Posterior cingulate gyrus (tissue), 11 donors: ENCODE measurements at places on chromosomes 12 and 14.

DNA sequence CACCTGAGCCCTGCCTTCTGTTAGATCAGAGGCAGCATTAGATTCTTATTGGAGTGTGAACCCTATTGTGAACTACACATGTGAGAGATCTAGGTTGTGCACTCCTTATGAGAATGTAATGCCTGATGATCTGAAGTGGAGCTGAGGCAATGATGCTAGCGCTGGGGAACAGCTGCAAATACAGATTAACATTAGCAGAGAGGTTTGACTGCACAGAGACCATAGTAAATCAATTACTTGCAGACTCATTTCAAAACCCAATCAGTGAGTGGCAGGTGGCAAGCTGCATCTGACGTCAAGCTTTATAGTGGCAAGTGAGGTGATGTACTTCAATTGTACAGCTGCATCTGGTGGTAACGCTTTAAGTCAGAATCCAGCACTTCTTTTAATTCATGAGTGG is 141.6 kb downstream of the GPHN start:
- no peak for DNase-seq

GRCh38 chr14:92928258-92928629 is 5.3 kb downstream of the CHGA start:
- DNase-seq, result peak; percentile 28

GRCh38 chr12:93589081-93589480 is 16.6 kb downstream of the SOCS2 start:
- no peak for DNase-seq

DNA sequence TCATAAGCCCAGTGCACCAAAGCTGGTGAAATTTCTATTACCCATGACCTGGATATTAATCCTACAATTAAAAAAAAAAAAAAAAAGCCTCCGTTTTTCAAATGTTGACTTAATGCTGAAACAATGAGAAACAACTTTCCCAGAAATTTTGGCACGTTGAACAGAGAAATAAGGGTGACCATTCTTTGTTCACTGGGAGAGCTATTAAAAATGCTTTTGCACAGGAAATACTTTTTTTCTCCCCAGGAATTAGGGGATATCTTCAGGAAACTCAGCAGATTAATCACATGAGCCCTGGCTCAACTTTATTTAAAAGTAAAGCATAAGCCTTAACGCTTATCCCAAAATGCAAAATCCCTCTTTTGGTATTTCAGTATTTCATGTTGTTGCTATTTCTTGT is 54.8 kb upstream of the FLRT2 start:
- no peak for DNase-seq

DNA sequence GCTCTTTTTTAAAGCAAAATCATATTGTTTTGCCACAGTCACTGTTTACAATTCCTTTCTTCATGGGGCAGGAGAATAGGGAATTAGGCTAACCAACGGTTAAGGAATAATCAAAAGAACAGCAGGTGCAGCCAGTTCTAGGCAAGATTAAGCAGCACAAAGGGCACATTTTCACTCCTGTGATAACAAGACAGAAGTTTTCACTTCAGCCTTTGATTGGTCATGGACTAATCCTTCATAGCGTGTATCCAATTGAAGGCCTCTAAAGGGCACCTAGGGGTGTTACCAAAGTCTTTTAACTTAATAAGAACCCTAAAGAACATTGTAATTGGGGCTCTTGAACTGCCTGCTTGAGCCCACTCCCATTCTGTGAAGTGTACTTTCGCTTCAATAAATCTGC is 206.9 kb upstream of the AMIGO2 start:
- DNase-seq, result no peak

DNA sequence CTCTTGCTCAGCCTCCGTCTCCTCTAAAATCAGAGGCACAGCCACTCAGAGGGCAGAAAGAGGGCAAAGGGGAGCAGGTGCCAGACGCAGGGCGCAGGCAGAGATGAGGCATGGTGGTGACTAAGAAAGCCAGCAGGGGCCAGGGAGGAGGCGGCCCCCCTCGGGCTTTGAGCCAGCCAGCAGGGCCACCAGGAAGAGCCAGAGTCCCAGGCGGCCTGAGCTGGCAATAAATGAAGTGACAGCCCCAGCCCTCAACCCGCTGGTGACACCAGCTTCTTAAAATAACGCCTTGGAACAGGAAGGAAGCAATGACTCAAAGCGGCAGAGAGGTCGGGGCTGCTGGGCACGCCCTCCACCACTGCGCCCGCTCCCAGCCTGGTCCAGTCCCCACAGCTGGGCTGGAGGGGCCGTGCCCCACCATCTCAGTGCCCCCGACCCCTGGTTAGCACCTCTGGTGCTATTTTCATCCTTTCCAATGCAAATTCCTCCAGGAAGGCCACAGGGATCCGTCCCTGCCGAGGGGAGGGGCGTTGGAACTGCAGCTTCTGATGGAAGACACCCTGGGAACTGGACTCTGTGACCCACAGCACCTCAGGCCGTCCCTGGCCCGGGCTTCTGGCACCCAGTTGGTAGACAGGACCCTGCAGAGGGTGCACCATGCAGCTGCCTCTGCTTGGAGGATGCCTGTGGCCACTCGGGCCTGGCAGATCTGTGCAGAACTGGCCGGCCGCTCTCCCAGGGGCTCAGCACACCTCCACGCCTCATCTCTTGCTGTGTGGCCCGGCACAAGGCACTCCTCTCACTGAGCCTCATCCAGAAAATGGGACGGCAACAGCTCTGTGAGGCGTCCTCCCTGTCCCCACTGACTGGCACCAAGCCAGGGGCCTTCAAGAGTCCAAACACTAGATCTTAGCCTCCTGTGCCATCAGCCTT is 113.7 kb downstream of the NCOR2 start:
- no peak for DNase-seq

DNA sequence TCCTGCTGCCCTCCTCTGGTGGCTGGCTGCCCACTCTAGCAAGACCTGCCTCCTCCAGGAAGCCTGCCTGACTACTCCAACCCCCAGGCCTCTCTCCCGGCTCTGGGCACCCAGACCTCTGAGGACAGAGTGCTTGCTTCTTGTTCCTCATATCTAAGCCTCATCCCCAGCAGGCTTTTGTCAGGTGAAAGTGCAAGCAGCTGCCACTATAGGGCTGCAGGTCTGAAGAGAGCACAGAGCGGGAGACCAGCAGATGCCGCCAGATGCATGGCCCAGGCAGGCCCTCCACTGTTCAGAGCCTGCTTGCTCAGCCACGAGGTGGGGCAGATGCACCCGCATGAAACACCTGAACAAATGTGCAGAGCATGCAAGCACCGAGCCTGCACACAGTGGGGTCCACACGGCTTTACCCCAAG is 73.0 kb downstream of the SERPINA3 start:
- no peak for DNase-seq

DNA sequence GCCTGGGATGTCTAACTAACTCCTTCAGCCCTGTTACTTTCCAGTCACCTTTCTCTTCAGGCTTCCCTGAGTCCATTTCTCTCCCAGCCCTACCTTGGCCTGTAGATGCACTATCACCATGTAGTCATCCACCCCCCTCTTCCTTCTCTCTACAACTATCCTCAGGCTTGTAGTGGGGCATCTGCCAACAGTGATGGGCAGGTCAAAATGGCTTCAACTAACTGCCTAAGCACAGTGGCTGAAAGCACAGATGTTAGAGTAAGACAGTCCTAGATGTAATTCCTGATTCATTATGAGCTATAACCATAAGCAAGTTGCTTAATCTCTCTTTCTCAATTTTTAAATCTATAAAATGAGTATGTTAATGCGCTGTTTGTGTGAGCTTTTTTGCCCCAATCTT is 133.6 kb upstream of the NAV3 start:
- DNase-seq, result no peak

DNA sequence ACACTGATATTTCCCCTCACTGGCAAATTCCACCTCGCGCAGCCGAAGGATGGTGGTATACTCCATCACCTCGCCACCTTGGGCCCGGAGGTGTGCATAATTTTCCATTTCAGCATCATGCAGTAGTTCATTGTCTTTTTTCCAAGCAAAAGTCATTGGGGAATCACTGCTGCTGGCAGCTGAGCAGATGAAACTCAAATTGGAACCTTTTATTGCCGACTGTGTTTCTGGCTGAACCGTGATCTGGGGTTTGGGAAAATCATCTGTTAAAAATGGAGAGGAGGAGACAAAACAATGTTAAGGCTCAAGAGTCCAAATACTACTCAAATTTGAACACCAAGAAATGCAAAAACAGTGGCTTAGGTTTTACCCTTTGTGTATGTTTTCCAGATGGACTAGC is 39.7 kb downstream of the LRIG3 start:
- no peak for DNase-seq

DNA sequence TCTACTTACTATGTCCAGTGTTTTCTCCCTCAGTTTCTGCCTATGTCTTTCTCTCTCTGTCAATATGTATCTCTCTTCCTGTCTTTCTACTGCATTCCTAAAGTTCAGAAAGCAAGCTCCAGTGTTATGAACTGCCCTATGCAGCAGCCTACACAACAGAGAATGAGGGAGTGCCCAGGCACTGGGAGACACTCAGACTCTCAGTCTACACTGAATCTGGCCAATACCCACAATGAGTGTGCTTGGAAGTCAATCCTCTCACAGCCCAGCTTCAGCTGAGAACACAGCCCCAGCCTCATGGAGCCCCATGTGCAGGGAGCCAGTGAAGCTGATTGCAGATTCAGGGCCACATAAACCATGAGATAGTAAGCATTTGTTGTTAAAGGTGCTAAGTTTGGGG is 128.7 kb downstream of the ALG10 start:
- no peak for DNase-seq
